ENCODE measurements at places on chromosomes 2 and 18. TPM values are rescaled to one million over a fixed set of nuclear protein-coding genes. Genes with fewer than 3 reads are reported as not detected.

- no peak for DNase-seq
Measured at GRCh38 chr2:1081451-1082225, 131.0 kb downstream of the SNTG2 start.

DNA sequence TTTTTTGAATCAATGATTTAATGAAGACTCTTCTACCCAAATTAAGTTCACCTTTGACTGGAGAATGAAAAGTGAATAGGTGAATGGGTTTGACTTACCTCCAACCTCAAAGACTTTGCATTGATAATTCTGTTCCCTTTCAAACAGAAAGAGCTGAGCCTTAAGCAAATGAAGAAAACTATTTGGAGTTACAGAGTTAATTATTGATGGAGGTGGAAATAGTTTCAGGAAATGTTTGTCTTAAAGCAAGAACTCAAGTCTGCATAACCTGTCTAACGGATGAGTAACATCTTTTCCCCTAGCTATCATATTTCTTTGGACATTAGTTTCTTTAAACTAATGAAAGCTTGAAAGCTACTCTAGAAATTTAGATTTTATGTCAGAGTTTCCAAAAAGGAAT lies 166.5 kb downstream of the CERS6 start:
- no peak for DNase-seq

DNA sequence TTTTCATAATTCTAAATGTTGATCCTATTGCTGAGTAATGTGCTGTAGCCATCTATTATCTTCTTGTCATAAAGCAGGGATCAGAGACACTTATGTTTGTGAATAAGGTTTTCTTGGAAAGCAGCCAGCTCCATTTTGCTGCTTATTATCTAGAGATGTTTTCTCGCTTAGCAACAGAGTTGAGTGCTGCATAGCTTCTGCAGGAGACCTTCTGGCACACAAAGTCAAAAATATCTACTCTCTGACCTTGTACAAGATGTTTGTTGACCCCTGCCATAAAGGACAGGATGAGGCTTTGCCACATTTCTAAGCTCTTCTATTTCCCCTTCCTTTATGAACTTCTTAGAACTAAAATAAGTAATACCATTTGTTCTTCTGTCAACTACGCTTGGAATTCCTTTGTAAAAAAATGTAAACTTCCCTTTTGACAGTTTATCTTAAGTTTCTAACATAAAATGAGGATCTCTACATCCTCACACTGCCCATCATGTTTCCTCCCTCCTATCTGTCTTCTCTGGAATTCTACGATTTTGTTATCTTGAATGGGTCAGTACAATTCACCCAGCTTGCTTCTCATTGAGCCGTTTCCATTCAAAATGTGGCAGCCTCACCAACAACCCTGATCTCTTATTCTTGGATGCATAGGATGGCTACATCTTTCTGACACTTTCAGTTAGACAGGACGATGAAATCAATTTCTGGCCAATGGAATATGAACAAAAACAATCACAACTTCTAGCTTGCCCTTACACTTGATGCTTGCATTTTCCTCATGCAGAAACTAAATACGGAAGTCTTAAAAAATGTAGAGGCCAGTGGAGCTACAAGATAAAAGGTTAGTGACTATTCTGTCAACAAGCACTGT lies 1377.0 kb downstream of the SUCLG1 start:
- DNase-seq = no peak

DNA sequence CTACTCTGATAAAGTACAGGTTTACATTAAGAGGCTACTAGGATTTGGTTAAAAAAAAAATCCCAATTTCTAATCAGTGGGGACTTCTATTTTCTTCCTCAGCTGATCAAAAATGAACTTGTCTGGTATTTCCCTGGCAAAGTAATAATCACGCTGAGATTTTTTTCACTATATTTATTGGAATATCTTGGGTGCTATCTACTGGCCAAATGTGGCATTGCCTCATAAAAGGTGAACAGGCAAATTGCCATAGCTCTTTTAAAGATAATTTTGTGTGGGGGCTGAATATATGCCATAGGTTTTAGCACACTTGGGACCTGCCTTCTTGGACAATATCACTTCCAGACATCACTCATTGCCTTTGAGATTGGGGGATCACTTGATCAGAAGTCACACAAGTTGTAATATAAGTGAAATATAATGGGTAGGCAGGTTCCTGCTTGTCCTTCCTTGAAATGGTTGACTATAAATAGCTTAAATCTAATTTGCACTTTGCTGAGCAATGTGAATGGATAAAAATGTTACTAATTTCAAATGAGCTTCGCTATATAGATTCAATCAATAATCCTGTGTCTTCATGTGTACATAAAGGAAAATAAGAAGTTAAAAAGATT lies 7.0 kb upstream of the NXPH2 start:
- DNase-seq = peak; percentile 34

- no peak for DNase-seq
Measured at GRCh38 chr2:48845684-48846083, 90.2 kb upstream of the LHCGR start.

Gene SIX2
- not detected for total RNA-seq

Gene STON1
- 0.86 TPM for total RNA-seq

Gene PLEK
- not detected for total RNA-seq

Gene ELMOD3
- total RNA-seq = 15.5 TPM
